ENCODE measurements at places on chromosomes 2 and 18.

GRCh38 chr2:188580738-188581137 lies 289.1 kb downstream of the GULP1 start:
- DNase-seq = no peak

- DNase-seq = no peak
Measured at GRCh38 chr18:73752965-73753364, 394.7 kb downstream of the FBXO15 start.

- DNase-seq = peak; percentile 55
Measured at GRCh38 chr2:189751080-189751658, 11.4 kb downstream of the OSGEPL1 start.

GRCh38 chr2:195711478-195711877 lies 54.5 kb downstream of the SLC39A10 start:
- DNase-seq = no peak

DNA sequence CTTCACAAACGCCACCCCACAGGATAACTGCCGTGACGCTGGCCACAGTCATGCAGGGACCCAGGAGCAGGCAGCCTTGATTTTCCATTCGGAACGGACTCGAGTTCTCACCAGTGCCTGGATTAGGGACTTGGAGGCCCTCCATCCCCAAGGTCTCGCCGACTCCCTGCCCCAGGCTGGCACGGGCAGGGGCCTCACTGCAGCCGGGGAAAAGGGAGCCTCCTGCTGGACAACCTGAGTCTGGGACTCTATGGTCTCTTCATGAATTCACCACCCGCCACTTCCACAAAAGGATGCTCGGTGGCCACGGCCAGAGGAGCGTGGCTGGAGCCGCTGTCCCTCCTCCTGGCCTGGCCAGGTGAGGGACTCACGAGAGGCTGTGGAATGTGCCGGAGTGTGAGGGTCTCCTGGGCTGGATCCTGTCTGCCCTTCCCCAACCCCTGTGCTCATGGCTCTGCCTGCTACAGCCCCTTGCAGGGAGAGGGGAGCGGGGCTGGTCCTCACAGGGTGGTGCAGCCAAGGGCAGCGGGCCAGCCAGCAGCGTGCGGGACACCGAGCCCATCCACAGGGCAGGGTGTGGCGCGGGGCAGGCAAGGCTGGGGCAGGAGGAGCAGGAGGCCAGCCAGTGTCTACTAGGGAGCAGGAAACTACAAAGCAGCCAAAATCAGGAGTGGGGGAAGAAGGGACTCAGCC lies 42.3 kb downstream of the AQP12A start:
- DNase-seq = peak; percentile 12

DNA sequence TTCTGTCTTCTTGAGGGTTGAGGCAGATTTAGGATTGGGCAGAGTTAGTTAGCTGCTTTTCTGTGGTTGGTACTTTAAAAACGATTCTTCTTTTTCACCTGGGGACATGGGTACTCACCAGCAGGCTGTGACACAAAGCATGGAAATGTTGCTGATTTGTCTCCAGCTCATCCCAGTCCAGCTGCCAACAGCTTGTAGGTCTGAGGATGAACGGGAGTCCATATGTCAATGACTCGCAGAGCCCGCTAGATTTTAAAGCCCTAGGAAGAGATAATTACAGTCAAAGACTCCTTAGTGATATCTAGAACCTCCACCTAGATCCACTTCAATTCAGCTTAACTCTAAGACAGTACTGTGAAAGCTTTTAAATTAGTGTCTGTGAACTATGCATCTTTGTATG lies 20.8 kb downstream of the DOK1 start:
- no peak for DNase-seq

- no peak for DNase-seq
Measured at GRCh38 chr18:32548688-32549087, 78.0 kb upstream of the GAREM1 start.

DNA sequence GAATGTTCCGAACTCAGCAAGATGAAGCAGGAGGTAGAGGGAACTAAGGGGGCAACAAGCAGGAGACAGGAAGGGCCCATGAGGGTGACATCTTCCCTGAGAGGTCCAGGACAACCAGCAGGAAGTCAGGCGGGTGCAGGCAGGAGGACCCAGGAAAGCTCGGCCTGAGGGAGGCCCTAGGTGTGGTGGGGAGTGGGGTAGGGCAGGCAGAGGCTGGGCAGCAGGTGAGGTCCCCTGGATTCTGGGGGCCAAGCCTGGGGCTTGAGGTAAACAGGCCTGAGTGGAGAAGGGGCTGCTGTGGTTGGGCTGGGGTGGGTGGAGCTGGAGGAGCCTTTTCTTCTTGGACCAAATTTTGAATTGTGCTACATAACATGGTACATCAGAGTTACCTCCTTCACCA lies 4.1 kb upstream of the ALPG start:
- no peak for DNase-seq

DNA sequence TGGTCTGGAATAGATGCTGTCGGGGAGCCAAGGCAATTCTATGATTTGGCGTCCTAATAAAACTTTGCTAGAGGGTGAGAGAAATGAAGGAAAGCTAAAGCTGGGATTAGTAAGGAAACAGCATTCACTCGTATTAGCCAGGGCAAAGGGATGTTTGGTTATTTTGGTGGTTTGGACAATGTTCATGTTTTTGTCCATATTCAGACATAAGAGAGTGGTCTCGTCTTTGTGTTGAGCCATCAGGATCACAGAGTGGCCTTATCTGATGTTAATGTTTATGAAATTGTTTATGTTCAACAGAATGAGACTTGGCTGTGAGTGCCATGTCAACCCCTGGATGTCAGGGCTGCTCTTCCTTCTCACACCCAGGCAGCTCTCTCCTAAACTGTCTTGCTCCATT lies 58.9 kb upstream of the EPC2 start:
- DNase-seq = no peak

GRCh38 chr2:238942726-238943300 lies 94.9 kb downstream of the TWIST2 start:
- no peak for DNase-seq

- DNase-seq = peak; percentile 37
Measured at GRCh38 chr2:235666213-235666781, 172.5 kb downstream of the AGAP1 start.

DNA sequence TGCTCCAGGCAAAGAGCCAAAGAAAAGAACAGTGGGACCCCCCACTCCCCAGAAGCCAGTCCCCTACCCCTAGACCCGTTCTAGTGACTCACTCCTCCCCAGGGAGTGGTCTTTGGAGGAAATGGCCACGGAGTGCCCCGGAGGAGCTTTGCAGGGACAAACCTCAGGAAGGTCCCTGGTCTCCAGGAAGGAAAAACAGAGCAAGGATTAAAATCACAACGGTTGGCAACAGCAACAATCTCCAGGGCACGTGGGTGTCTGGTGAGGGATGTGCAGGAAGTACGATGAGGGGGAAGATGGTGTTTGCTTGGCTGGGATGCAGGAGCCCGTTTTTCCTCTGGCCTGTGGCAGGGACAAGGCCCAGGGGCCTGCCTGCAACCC lies 135.0 kb downstream of the SMAD2 start:
- no peak for DNase-seq

DNA sequence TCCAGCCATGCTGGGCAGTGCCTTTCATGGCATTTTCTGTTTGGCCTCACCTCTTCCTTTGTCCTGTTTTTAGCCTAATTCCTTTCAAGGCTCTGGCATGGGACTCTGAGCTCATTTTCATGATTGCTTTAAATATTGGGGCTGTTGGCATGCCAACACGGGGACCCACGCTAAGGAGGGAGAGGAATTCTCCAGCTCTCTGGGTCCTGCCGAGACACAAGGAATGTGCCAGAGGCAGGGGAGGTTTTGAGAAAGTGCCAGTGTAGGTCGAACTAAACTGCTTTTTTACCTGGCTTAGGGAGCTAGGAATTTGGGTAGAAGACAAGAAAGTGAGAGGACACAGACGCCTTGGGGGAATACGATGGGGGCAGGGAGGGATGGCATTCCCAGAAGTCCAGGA lies 42.3 kb downstream of the RPL37A start:
- DNase-seq = no peak

GRCh38 chr18:6575908-6576307 lies 153.6 kb upstream of the ARHGAP28 start:
- no peak for DNase-seq

- DNase-seq = no peak
Measured at GRCh38 chr2:10990561-10991111, 78.9 kb downstream of the KCNF1 start.

GRCh38 chr2:527581-527980 lies 149.6 kb downstream of the TMEM18 start:
- DNase-seq = no peak
